ENCODE measurements at places on chromosomes 4 and X.

DNA sequence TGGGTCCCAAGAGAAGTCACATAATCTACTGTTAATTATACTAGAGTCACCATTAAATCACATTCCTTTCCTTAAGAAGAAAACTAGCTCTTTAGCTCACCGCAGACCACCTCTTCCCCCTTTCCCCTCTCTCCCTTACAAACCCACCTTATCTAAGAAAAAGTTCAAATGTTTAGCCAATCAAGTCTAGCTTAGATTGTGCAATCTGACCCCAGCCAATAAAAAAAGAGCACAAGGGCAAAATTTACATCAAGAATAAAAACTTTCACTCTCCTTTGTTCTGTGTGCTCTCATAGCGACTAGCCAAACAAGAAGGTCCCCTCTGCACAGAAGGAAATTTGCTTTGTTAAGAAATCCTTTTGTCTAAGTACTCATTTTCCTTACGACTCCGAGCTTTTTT, 76.3 kb downstream of the TMEM156 start:
- no peak for DNase-seq

GRCh38 chr4:92357966-92358365, 54.2 kb downstream of the GRID2 start:
- no peak for DNase-seq

DNA sequence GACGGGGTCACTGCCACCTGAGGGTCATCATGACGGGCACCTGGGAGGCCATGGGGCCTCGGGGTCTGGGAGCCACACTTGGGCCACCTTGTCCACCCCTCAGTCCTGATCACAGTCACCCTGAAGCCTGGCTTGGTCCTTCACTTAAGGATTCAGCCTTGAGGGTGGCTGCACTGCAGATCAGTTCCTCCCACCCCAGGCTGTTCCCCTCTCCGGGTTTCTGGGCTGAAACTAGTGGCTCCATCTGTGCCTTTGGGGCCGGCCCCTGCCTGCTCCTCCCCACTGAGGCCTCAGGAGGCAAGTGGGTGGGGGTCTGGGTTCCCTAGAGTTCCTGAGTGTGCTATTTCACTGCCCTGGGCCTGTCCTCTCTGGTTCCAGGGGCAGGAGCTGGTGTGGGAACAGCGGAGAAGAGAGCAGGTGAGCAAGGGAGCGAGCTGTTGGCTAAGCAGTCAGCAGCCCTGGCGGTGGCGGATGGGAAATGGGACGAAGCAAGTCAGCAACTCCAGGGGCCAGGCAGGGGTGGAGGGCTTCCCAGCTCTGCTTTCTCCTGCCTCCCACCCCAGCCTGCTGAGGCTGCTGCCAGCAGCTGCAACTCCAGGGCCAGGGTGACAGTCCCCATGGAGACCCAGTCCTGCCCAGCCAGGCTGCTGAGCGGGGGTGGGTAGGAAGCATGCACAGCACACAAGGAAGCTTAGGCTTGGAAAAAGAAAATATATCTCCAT, 81.2 kb downstream of the TMEM144 start:
- DNase-seq = no peak

DNA sequence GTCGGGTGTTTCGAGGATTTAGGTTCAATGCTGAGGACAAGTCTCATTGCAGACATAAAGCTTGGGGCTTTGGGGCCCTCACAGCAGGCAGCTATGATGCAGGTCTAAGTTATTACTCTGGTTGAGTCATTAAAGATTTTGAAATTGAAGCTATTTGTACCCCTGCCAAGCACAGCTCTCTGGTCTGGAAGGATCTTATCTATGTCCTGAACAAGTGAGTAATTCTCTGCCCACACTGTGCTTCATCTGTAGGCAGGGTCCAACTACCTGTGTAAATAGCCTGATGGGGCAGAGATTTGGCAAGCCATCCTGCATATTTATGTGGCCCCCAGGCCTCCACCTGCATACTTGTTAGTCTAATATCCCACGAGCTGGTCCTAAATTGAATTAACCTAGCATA, 41.4 kb upstream of the MAGEA4 start:
- DNase-seq = peak; percentile 6

GRCh38 chrX:154333837-154334271, 38.3 kb downstream of the TKTL1 start:
- DNase-seq = no peak

Data from ACHN (cell line).